ENCODE measurements at places on chromosomes 11 and 22.

GRCh38 chr11:101441747-101442146 is 142.1 kb downstream of the TRPC6 start:
- no peak for DNase-seq

GRCh38 chr22:29386708-29387107 is 1.7 kb downstream of the AP1B1 start:
- DNase-seq, result no peak

DNA sequence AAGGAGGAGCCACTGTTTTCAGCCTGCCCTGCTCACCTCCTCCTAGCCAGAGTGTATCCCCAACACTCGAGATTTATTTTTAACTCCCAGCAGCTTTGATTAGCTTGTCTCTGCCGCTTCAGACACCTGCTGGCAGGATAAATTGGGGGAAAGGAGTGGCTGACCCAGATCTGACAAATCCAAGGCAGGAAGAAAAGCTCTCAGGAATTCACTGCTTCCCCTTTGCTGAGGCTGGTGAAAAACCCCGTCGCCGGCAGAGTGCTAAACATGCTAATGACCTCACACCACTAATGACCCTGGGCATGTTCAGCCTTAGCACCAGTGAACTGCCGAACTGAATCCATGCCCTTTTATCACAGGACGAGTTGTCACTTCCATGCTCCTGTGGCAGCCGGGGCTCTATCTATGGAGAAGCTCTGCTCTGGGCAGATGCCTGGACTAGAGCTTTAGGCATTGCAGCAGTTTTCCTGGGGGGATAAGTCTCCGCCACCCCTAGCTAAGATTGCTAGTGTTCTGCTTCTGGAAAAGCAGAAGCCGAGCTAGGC is 52.2 kb downstream of the FEZ1 start:
- DNase-seq, result no peak

DNA sequence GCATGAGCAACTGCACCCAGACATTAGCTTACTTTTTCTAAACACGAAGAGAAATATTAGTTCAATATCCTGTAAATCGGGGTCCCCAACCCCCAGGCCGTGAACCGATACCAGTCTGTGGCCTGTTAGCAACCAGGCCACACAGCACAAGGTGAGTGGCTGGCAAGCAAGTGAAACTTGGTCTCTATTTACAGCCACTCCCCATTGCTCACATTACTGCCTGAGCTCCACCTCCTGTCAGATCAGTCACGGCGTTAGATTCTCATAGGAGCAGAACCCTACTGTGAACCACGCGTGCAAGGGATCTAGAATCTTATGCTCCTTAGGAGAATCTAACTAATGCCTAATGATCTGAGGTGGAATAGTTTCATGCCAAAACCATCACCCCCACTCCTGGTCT is 27.8 kb upstream of the DEPDC7 start:
- no peak for DNase-seq

GRCh38 chr11:107695446-107695845 is 16.4 kb downstream of the SLN start:
- no peak for DNase-seq

GRCh38 chr11:14119357-14119756 is 156.8 kb downstream of the SPON1 start:
- DNase-seq, result no peak

GRCh38 chr11:127790592-127790991 is 790.0 kb upstream of the KIRREL3 start:
- no peak for DNase-seq

DNA sequence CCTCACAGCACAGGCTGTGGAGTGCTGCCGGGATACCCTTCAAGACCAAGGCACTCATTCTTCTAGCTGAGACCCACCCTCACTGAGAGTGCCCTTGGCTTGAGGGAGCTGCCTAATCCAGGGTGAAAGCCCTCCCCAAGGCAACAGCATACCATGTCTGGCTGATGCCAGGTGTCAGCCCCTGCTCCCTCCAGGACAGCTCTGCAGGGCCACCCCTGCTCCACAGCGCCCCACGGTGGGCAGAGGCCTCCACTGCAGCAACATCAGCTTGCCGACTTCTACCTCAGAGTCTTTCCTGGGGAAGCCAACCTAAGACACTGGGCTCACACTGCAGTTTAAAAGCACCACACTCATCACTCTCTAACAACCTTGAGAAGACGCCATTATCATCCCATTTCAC is 29.0 kb downstream of the TTLL1 start:
- no peak for DNase-seq

GRCh38 chr11:11171854-11172253 is 181.2 kb downstream of the CSNK2A3 start:
- peak; percentile 59 for DNase-seq

DNA sequence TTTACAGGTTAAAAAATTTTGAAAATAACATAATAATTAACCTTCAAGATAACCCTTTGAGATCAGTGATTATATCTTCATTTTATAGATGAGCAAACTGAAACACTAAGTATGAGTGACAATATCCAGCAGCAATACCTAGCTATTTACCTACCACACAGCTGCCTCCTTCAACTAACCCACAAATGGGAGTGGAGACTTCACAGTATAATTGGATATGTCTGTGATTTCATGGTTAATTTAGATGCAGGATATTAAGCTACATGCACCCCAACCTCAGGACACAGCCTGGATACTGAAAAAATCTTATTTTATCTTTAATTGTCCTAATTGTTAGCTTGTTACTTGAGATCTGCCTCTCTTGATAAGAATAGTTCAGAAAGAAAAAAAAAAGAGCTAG is 297.2 kb upstream of the ANO5 start:
- no peak for DNase-seq

- no peak for DNase-seq
Observed at GRCh38 chr22:48659404-48659996, 1168.2 kb downstream of the BRD1 start.

DNA sequence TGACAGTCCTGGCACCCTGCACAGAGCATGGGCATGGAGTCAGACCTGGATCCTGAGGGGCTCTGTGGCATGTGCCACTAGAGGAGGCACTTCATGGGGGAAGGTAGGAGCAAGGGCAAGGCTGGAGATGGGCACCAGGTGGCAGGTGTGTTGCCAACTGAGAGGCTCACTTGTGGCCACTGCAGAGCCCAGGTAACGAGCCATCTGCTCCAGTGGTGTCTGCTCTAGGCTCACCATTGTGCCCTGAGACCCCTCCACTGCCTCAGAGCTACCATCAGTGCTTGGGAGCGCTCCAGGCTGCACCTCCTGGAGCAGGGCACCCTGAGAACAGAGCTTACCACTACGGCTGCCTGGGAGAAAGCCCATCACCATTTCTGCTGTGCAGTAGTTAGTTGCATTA is 1.3 kb upstream of the ZDHHC8 start:
- DNase-seq, result peak; percentile 17

DNA sequence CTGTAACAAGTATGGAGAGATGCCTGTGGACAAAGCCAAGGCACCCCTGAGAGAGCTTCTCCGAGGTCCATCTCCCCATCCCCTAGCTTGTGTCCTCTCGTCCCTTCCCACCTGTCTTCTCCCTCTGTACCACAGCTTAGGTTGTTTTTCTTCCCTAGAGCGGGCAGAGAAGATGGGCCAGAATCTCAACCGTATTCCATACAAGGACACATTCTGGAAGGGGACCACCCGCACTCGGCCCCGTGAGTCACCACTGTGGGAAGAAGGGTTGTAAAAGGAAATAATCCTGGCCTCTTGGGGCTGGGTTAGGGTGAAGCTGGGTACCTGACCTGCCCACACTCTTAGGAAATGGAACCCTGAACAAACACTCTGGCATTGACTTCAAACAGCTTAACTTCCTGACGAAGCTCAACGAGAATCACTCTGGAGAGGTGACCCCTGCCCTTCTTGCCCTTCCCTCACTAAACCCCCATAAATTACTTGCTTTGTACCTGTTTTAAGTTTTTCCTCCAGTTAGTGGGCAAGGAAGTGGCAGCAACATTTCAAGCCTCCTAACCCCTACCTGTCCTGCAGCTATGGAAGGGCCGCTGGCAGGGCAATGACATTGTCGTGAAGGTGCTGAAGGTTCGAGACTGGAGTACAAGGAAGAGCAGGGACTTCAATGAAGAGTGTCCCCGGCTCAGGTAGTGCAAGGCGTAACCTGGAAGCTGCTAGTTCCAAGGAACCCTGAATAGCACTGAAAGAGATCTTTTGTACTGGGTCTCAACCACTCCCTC is 3.1 kb downstream of the TAF10 start:
- no peak for DNase-seq

- peak; percentile 38 for DNase-seq
Observed at GRCh38 chr11:35012467-35013191, 96.2 kb downstream of the PDHX start.

DNA sequence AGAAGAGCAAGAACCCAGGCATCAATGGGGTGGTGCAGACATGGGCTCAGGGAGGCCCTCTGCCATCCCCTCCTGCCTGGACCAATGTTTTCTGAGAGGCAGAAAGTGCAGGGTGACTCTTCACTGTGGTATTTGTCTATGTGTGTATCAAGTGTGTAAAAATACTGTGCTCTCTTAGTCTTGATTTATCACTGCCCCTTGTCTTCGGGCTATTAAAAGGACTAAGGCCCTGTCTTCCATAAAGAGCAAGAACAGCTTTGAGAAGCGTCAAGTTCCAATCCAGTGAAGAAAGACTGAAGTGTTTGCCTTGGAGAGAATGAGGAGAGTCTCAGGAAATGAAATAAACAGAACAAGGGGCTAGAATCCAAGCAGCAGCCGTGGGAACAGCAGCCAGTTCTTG is 14.4 kb downstream of the PRSS23 start:
- no peak for DNase-seq

GRCh38 chr11:107118025-107118720 is 99.9 kb upstream of the GUCY1A2 start:
- DNase-seq, result no peak

- no peak for DNase-seq
Observed at GRCh38 chr11:27679136-27680015, 20.9 kb downstream of the BDNF start.

DNA sequence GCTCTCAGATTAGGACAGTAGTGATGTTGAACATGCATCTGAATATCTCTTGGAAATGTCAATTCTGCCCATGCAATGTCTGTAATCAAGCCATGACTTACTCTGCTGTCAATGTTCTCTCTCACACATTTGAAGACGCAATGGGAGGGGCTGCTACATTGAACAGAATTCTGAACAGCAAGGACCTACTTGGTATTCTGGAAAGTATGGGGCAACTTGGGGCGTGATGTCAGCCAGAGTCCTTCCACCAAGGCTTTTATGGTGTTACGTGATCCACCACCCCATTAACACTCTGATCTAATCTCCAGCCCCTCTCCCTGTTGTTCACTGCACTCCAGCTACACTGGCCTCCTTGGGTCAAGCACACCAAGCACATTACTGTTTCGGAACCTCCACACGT is 7.1 kb upstream of the CD59 start:
- no peak for DNase-seq

GRCh38 chr11:70155386-70155785 is 47.7 kb upstream of the FADD start:
- no peak for DNase-seq
